ENCODE measurements at places on chromosomes 7 and 10. TPM values are rescaled to one million over a fixed set of nuclear protein-coding genes. Genes with fewer than 3 reads are reported as not detected.

The TDRD1 gene
- total RNA-seq: not detected

The CDC14C gene
- total RNA-seq: 0.17 TPM

GRCh38 chr7:142383841-142384492 lies 126.1 kb upstream of the PRSS58 start:
- no peak for DNase-seq

DNA sequence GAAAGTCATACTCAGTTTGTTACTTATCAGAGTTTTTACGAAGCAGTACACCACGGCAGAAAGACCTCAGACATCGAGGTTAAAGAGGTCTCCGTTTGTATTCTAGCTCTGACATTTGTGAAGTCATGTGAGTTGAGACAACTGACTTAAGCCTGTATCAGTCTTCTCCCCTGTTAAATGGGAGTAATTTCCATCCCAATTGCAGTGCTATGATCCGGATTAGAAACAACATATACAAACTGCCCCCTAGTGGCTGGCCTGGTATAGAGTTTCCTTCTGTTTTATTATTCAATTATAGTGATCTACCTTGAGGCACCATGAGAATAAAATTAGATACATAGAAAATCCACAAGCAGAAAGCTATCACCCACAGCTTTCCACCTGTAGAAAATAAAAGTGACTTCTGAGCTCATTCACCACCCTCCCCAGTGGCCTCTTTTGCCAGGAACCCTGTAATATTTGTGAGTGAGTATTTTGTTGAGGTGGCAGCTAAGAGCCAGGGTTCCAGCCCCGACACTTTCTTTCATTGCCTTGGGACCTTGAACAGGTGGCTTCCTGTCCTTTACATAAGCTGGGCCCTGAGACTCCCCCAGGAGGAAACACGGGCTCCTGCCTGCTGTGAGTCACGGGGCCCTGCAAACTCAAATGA lies 607.2 kb upstream of the MGMT start:
- peak; percentile 8 for DNase-seq
